ENCODE measurements at places on chromosomes 12 and 14. TPM values are rescaled to one million over a fixed set of nuclear protein-coding genes. Genes with fewer than 3 reads are reported as not detected.

KRT77 gene
- total RNA-seq: not detected

LIN7A gene
- total RNA-seq: 9.9 TPM

TBK1 gene
- total RNA-seq: 26.1 TPM

AMN gene
- total RNA-seq: 169 TPM

DNA sequence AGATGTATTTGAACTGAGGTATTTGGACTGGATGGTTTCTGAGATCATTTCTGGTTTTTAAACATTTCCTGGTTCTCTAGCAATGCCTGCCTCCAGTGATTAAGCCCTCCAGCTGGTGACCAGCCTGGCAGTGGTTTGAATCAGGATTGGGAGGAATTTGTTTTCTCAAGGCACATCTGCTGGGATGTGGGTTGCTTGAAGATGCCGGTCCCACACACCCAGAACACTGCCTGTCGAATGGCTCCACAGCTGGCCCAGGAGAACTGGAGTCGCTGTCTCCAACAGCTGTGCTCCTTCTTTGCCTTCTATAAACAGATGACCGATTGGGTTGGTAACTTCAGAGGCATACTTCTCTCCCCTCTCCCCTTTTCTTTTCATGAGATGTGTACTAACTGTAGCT, 258.0 kb upstream of the DDHD1 start:
- no peaks in the 10 kb centered on the region for H3K36me3 ChIP-seq
- H3K4me3 ChIP-seq: no peak overlapping the region
- H3K4me1 ChIP-seq: no peaks in the 10 kb centered on the region
- DNase-seq: no peak
- H3K27me3 ChIP-seq: no peaks in the 10 kb centered on the region

GRCh38 chr12:94276725-94277124, 128.3 kb downstream of the PLXNC1 start:
- DNase-seq: no peak
- no peak overlapping the region for H3K27ac ChIP-seq
- H3K27me3 ChIP-seq: peaks cover 15% of the 10 kb centered on the region
- H3K36me3 ChIP-seq: no peaks in the 10 kb centered on the region
- H3K4me1 ChIP-seq: no peaks in the 10 kb centered on the region

DNA sequence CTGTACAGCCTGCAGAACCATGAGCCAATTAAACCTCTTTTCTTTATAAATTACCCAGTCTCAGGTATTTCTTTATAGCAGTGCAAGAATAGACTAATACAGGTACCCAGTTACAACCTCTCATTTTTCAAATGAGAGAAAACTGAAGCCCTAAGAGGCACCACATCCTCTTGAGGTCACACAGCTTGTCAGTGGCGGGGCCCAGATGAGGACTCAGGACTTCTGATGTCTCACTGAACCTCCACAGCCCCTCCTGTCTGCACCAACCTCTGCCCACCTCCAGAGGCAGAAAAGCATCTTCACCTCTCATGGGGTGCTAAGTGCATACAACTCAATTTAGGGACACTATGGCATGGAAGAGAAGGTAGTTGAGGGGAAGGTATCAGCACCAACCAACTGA, 120.7 kb downstream of the CRACR2A start:
- no peak overlapping the region for H3K4me3 ChIP-seq
- H3K4me1 ChIP-seq: no peaks in the 10 kb centered on the region
- no peaks in the 10 kb centered on the region for H3K27me3 ChIP-seq
- H3K27ac ChIP-seq: no peak overlapping the region
- no peaks in the 10 kb centered on the region for H3K36me3 ChIP-seq

DNA sequence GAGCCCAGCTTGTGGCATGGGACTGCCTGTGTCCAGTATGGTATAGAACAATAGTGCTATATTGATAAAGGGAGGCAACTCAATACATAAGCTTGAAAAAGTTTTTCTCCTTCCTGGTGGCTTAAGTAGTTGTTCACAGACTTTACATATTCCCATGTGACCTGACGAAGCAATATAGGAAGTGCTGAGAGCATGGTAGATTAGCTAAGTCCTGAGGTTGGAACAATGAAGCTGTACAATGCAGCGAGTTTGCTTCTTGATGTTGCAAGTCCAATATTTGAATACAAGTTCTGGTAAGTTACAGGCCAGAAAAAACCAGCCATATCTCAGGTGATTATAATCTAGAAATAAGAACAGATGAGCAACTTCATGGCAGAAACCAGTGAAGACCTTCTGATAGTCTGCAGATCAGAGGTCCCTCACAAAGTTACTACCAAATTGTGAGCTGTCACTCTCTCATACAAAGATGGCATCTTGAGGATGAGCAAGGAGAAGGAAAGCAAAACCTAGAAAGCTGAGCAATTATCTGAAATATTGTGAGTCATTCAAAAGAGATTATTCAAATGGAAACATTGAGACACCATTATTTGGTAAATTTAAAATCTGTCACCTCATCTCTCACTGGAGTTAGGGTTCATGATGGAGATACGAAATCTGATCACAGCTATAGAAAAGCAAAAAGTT, 72.9 kb upstream of the BTG1 start:
- H3K36me3 ChIP-seq: no peaks in the 10 kb centered on the region
- H3K4me3 ChIP-seq: no peak overlapping the region
- H3K27ac ChIP-seq: no peak overlapping the region
- H3K27me3 ChIP-seq: no peaks in the 10 kb centered on the region
- DNase-seq: no peak
